ENCODE measurements at places on chromosomes 7 and 10. TPM values are rescaled to one million over a fixed set of nuclear protein-coding genes. Genes with fewer than 3 reads are reported as not detected.

DNA sequence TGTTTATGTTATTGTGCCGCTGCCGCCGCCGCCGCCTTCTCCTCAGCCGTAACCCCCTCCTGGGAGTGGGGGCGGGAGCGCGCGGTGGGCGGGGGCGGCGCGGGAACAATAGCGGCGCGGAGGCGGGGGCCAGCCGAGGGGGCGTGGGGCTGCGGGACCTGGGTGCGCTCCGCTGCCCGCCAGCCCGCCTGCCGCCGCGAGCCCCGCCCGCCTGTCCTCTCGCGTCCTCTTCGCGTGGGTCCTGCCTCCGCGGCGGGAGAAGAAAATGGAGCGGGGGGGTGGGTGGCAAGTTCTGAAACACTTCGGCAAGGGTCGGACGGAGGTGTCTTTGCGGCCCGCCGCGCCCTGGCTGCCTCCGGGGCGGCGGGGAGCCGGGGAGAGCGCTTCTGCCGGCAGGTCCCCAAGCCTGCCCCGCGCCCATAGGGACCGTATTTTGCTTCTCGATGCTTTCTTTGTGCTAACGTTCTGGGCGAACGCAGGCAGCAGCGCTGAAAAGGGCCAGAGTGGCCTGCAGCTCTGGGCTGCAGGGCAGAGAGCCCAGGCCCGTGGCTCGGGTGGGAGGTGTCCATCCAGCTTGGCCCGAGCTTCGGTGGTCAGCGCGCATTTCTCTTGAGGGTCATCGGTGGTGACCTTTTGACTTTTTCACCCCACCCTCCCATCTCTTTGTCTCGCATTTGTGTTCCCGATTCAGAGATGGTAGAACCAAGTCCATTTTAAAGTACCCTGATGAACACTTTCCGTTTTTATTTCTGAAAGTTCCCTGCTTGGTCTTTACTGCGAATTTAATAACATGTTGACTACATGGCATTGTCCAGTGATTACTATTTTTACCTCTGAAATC lies 613 bp downstream of the MAPK8 start:
- DNase-seq = peak; percentile 32

DNA sequence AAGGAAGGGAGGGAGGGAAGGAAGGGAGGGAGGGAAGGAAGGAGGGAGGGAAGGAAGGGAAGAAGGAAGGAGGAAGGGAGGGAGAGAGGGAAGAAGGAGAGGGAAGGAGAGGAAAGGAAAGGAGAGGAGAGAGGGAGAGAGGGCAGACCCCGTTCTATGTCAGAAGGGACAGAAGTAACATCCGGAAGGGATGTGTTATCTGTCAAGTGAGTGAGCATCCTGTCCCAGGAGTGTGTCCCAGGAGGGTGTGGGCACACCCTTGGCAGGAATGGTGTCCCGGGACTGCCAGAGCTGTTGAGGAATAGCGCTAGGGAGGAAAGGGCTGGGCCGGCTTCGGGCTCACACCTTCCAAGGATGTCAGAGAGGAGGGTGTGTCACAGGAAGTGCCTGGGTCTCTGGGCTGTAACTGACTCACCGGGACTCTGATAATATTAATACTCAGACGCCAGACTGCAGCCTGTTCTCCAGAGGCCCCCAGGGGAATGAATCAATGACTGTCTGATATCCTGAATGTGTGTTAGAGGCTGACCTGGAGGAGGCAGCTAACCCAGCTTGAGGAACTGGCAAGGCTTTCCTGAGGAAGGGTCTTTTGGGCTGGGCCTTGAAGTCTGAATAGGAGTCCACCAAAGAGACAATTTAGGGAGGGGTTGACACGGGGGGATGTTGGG lies 125.6 kb upstream of the TNRC18 start:
- DNase-seq = peak; percentile 93

- peak; percentile 54 for DNase-seq
Measured at GRCh38 chr7:80665526-80665925, 27.1 kb downstream of the CD36 start.

DNA sequence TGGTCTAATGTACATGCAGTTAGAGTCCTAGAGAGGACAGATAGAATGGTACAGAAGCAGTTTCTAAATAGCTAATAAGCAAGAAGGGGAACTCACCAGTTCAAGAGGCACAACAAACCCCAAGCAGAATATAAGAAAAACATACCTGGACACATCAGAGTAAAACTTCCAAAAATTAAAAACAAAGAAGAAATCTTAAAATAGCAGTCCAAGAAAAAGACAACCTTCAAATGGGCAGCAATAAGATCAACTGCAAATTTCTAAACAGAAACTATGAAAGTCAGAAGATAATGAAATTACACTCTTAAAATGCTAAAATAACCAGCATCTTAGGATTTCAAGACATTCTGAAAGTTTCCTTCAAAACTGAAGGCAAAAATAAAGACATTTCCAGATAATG lies 55.9 kb downstream of the USP6NL start:
- no peak for DNase-seq

GRCh38 chr7:144941127-144941526 lies 105.3 kb upstream of the TPK1 start:
- no peak for DNase-seq

The PRSS1 gene
- total RNA-seq = not detected
